ENCODE measurements at places on chromosomes 7 and 10. TPM values are rescaled to one million over a fixed set of nuclear protein-coding genes. Genes with fewer than 3 reads are reported as not detected.

DNA sequence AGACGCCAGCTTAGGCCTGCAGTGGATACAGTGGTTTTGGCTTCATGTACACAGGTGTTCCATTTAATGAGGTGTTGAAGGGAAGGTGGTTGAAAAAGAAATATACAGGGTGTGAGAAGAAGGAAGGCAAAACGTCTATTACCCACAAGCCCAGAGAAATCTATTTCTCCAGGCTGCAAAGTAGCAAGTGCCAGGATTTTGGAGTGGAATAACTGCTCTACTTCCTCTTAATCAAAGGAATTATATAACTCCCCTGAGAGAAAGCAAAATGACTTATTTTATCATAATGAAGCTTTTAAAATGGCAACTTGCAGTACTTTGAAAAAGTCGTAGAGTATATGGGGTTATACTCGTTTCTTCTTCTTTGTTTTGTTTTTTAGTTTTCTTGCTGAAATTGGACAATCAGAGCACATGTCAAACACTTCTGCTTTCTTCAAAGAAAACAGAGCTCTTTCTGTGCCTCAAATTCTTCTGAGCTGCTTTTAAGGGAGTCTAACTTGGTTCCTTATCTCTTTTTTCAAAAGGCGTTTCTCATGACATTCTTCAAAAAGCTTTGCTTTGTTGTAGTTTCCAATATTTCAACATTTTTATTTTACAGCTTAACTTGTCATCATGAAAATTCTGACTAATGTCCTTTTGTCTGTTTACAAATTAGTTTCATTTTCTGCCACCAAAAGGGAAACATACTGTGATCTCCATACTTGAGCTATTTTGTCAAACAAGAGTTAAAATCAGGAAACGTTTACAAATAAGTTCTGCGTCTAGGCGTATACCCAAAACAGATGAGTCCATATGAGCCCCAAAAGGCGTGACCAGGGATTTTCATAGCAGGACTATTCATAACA is 289.7 kb downstream of the FRMD4A start:
- DNase-seq: no peak

DNA sequence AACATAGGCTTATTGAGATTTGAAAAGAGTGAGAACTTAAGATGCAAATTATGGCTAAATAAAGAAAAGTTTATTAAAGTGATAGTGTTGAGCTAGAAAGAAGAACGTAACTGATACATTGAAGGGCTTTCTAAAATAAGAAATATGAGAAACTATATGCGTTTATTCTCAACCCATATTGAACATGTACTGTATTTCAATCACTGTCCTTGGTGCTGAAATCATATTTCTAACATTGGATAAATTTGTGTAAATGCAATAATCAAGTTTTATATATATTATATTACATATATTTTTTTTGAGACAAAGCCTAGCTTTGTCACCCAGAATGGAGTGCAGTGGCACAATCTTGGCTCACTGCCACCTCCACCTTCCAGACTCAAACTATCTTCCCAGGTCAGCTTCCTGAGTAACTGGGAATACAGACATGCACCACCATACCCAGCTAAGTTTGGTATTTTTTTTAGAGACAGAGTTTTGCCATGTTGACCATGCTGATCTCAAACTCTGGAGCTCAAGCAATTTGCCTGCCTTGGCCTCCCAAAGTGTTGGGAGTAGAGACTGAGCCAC is 1065.8 kb downstream of the REEP3 start:
- no peak for DNase-seq

DNA sequence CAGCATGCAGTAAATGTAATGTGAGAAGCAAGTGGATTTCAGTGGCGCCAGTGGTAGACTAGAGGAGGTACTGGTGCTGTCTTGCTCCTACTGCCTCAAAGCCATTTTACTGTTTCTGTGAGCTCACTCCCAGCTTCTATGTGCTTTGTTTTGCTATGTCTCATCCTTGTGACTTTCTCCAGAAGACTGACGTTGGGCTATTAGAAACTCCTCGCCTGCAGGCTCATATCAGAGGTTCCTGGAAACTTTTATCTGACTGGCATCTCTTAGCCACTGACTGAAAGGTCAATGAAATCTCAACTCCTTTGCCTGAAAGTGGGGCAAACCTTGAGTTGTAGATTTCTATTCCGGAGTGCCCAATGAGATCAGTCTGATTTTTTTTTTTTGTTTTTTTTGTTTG is 66.4 kb upstream of the SORCS1 start:
- DNase-seq: no peak

Gene YAE1
- 18.5 TPM for total RNA-seq

- DNase-seq: peak; percentile 92
Observed at GRCh38 chr7:139358541-139359365, 941 bp upstream of the LUC7L2 start.

- DNase-seq: no peak
Observed at GRCh38 chr7:115070311-115070710, 148.4 kb downstream of the MDFIC start.

- DNase-seq: no peak
Observed at GRCh38 chr10:86254081-86254480, 112.5 kb downstream of the GRID1 start.

Gene SPAM1
- not detected for total RNA-seq

- no peak for DNase-seq
Observed at GRCh38 chr7:7119729-7120128, 62.6 kb upstream of the C1GALT1 start.

- DNase-seq: no peak
Observed at GRCh38 chr10:69409968-69410367, 6.8 kb downstream of the TACR2 start.

GRCh38 chr7:66790725-66791124 is 50.2 kb downstream of the RABGEF1 start:
- DNase-seq: no peak

DNA sequence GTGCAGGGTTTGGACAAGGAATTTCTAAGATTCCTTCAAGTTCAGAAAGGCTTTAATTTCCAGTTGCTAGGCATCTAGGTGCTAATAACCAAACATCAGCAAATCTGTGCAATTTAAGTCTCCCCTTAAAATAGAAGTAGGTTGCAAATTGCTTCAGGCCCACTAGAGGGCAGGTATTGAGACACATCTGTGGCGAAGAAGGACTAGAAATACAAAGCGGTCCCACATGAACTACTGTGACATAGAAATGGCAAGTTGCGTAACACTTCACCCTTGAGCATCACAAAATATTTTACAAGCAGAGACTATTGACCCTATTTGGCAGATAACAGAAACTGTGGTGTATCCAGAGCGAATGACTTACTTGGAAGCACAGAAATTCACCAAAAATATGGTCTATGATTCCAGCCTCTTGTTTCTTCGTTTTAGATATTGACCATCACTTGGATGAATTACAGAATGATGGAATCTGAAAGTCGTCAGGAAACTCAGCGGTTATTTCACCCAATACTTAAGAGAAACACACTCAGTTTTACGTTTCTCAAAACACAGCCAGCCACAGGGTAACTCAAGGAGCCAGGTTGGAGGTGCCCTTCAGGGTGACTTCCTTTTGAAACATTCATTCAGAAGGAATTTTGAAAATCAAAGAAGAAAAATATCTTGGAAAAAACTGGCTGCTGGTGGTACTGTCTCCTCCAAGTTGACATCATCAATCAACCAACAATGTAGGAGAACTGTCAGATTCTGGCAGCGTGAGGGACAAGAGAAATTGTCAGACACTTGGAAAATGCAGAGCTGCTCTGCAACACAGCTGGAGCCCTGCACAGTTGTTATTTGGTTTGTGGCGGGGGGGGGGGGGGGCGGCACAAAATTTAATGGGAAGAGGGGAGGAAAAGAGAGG is 256.3 kb upstream of the MINDY3 start:
- DNase-seq: no peak

GRCh38 chr7:5711409-5711808 is 70.1 kb downstream of the RNF216 start:
- no peak for DNase-seq

GRCh38 chr7:14054125-14054524 is 64.7 kb upstream of the ETV1 start:
- DNase-seq: no peak

Gene MACROH2A2
- total RNA-seq: 6.2 TPM

DNA sequence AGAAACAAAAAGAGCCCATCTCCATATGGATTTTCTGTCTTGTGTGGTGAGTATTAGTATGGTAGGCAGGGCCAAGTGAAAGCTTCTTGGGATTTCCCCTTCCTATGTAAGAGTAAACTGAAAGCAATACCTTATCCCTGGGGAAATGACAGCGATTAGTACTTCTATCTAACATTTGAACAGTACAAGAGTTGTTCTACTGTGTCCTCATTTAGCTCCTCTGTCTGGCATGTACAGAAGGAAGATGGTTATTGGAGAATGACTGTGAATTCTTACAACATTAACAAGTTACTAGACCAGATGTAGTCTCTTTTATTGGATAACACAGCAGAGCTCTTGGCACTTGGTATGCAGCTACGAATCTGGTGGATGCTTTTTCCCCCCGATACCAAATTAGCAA is 17.9 kb upstream of the TRIL start:
- DNase-seq: peak; percentile 42

Gene AGAP5
- 2.9 TPM for total RNA-seq

GRCh38 chr7:123643495-123644441 is 11.9 kb upstream of the LMOD2 start:
- DNase-seq: no peak

Gene GSTO1
- 172 TPM for total RNA-seq

- no peak for DNase-seq
Observed at GRCh38 chr10:103548581-103549348, 55.3 kb downstream of the NEURL1 start.

DNA sequence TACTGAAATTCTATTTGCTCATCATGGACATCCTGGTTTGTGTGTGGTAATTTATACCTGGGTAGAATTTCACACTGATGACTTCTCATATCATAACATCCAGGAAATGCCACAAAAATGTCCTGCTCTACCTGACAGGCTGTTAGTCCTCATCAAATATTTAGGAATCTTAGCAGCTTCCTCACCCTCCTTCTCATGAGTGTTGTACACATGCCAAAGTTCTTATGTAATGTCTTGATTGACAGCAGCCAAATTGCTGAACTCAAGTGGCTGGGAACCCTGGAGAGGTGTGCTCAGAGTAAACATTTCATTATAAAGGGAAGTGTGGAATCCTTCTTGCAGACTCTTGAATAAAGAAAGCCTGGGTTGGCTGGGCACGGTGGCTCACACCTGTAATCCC is 8.9 kb downstream of the EEPD1 start:
- no peak for DNase-seq

- DNase-seq: no peak
Observed at GRCh38 chr7:137484326-137484725, 140.8 kb upstream of the PTN start.

- no peak for DNase-seq
Observed at GRCh38 chr7:82204694-82205093, 238.9 kb downstream of the CACNA2D1 start.

GRCh38 chr7:91039033-91039432 is 225.2 kb upstream of the FZD1 start:
- DNase-seq: no peak

DNA sequence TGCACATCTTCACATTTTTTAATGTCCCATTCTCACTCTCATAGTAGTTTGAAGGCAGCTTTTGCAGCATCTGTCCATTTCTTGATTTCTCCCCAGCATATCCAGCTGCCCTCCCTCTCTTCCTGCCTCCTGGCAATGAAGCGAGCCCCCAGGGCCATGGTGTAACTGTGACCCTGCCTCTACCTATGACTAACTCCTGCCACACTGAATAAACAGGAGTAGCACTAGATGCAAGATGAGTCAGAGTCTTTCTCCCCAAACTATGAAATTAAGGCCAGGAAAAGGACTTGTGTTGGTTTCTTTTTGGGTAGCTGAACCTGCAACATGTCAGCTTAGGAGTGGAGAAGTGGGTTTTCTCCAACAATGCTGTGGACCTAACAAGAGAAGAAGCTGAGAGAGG is 329.0 kb downstream of the RNLS start:
- DNase-seq: no peak

DNA sequence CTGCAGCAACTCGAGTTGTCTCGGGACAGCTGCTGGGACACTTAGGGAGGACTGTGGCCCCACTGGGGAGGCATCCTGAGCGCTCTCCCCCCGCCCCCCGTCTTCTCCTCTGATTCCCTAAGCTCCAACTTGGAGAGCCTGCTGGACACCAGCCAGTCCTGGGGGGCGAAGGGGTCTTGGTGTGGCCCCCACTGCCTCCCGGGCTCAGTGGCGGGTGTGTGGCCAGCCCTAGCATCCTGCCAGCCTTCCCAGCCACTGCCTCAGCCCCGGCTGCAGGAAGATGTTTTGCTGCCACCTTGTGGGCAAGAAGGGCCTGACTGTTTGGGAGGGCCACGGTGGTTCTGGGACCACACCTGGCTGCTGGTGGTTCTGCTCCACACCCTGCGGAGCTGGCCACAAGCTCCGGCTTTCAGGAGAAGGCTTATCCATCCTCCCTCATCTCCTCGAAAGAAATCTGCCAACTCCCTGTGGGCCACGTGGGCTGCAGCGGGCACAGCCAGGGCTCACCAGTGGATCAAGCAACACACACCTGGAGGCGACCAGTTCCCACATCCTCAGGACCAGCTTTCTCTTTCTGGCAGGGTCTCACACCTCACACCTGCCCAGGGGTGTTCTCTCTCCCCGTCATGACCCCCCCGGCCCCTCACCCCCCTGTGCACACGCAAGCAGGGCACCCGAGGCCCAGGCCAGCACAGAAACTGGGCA is 24.8 kb downstream of the AGAP3 start:
- peak; percentile 95 for DNase-seq

GRCh38 chr7:108340856-108341411 is 115.3 kb downstream of the NRCAM start:
- DNase-seq: no peak

DNA sequence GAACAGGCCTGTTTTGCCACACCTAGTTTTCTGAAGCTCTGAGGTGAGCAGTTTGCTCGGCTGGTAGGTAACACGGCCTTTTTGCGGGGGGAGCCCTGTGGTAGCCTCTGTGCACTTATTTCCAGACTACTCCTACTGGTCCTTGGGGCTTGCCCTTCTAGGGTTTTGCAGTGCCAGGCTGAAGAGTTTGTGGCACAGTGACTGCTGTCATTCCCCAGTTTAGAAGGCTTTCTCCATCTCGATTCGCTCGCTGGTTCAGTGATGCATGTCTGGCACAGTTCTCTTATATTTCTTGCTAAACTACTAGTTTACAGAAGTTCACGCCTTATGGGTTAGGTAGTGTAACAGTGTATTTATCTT is 711 bp downstream of the KIF20B start:
- no peak for DNase-seq

DNA sequence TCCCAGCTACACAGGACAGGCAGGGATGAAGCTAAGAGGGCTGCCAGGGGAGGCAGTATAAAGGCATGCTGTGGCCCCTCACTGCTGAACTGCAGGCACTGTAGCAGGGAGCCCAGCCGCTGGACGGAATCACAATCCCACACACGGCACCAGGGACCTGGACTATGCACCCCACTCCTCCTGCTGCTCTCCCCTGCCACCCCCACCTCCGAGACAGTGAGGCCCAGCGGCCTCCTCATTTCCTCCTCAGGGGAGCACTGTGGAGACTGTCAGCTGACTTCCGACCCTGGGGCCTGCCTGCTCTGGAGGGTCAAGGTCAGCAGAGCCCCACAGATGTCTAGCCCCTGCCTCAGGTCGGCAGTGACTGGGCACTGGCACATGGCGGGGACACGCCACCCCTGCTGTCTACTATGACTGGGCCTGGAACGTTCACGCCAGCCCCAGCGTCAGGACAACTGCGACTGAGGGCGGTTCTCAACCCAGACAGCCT is 92.7 kb downstream of the FAM53B start:
- no peak for DNase-seq
